Frontal cortex (tissue), 4 donors: ENCODE measurements at places on chromosomes 5 and 9. TPM values are rescaled to one million over a fixed set of nuclear protein-coding genes. Genes with fewer than 3 reads are reported as not detected.

Gene FOXD4
- 1.2 TPM for total RNA-seq

Gene CCDC183
- total RNA-seq: 2.0 TPM

Gene MRPL50
- 56.3 TPM for total RNA-seq

Gene CYSRT1
- total RNA-seq: under 0.01 TPM

Gene GPX3
- 4.1 TPM for total RNA-seq

Gene PPP2R2B
- total RNA-seq: 136 TPM

Gene SPAG8
- 2.9 TPM for total RNA-seq

Gene THBS4
- total RNA-seq: 2.0 TPM

Gene HMCN2
- total RNA-seq: under 0.01 TPM

Gene PTGES
- total RNA-seq: 3.7 TPM

Gene PCDHGB2
- total RNA-seq: 6.1 TPM

Gene ADGRD2
- total RNA-seq: not detected

Gene GMCL2
- total RNA-seq: not detected

Gene POU5F2
- total RNA-seq: 2.0 TPM

Gene EHMT1
- 71.7 TPM for total RNA-seq

Gene IRGM
- total RNA-seq: not detected

Gene SH3TC2
- 0.41 TPM for total RNA-seq

Gene CNTLN
- 20.0 TPM for total RNA-seq

Gene ORM1
- total RNA-seq: 0.82 TPM

Gene HEMGN
- 3.7 TPM for total RNA-seq

Gene C9orf153
- total RNA-seq: not detected

Gene PCDHGA12
- total RNA-seq: 3.7 TPM

Gene AKNA
- 3.3 TPM for total RNA-seq

Gene FBLL1
- total RNA-seq: 64.8 TPM

Gene TSLP
- total RNA-seq: not detected

Gene SLC46A2
- not detected for total RNA-seq

Gene DMRT3
- total RNA-seq: not detected

Gene GPRIN1
- 101 TPM for total RNA-seq

Gene ZFR
- 144 TPM for total RNA-seq

Gene DBH
- total RNA-seq: under 0.01 TPM

Gene SLC6A19
- not detected for total RNA-seq

Gene CD74
- 3.3 TPM for total RNA-seq

Gene C5orf46
- total RNA-seq: not detected

Gene TNFSF8
- total RNA-seq: under 0.01 TPM

Gene CER1
- not detected for total RNA-seq

Gene KCNMB1
- under 0.01 TPM for total RNA-seq

Gene ADAMTS19
- total RNA-seq: 6.5 TPM

Gene IGFBPL1
- total RNA-seq: 42.0 TPM

Gene DDX4
- 0.82 TPM for total RNA-seq

Gene MARCHF11
- total RNA-seq: 3.7 TPM

Gene NME5
- total RNA-seq: 13.0 TPM

Gene WNT8A
- total RNA-seq: 0.82 TPM

Gene TGFBI
- 4.9 TPM for total RNA-seq

Gene MARCOL
- total RNA-seq: not detected

Gene AMACR
- 9.8 TPM for total RNA-seq

Gene RETREG1
- 73.0 TPM for total RNA-seq

Gene CORO2A
- total RNA-seq: 4.5 TPM

Gene STKLD1
- 1.2 TPM for total RNA-seq

Gene TRIM32
- total RNA-seq: 19.6 TPM

Gene IARS1
- 163 TPM for total RNA-seq

Gene SRD5A1
- total RNA-seq: 44.0 TPM

Gene PCDHB13
- total RNA-seq: 6.1 TPM
